ENCODE measurements at places on chromosomes 1 and 21. TPM values are rescaled to one million over a fixed set of nuclear protein-coding genes. Genes with fewer than 3 reads are reported as not detected.

- H3K27ac ChIP-seq, result no peak overlapping the region
- H3K4me3 ChIP-seq, result no peak overlapping the region
- no peak for DNase-seq
- H3K4me1 ChIP-seq, result no peaks in the 10 kb centered on the region
- peaks cover 19% of the 10 kb centered on the region for H3K27me3 ChIP-seq
- H3K36me3 ChIP-seq, result no peaks in the 10 kb centered on the region
These were observed 265.0 kb upstream of the USP24 start for GRCh38 chr1:55480029-55480795.

DNA sequence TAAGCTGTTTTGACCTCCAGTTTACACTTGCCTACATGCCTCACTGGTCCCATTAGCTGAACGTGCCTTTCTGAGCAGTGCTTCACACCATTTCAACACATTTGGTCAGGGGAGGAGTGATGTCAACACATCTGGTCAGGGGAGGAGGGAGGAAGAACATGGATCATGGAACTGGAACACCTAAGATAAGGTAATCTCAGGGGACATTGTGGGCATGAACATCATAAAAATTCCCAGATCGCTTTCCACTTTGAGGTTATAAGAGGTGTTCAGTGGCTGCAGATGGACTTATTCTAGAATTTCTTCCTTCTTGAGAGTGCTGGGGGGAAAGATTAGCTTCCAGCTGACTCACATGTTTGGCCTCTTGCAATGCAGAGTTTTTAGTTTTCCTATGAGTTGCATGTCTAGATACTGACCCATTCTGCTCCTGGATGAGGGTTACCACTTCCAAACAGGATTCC, 2.0 kb downstream of the QSOX1 start:
- no peak for DNase-seq
- H3K4me1 ChIP-seq, result peaks cover 23% of the 10 kb centered on the region
- no peaks in the 10 kb centered on the region for H3K27me3 ChIP-seq
- no peak overlapping the region for H3K4me3 ChIP-seq
- H3K27ac ChIP-seq, result no peak overlapping the region

DNA sequence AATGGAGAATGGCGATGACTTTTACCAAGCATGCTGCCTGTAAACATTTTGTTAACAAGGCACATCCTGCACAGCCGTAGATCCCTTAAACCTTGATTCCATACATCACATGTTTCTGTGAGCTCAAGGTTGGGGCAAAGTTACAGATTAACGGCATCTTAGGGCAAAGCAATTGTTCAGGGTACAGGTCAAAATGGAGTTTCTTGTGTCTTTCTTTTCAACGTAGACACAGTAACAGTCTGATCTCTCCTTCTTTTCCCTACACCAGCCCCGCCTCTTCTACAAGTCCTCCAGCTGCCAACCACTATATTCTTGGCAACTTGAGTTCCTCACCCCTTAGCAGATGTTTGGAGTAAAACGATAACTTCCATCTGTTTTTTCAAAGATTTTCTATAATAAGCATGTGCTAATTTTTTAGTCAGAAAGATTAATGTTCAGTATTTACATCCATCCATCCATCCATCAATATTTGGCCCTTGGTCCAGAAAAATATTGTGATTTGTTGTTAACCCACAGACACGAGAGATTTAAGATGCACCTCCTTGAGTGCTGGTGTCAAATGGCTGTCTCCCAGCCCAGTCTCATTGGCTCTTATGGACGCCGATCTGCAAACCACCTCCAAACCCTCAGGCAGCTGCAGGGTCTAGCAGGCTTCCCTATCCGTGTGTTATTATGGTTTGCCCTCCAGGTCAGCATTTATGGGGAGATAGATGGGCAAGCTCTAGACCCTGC, 3.8 kb downstream of the DNALI1 start:
- no peak for DNase-seq
- no peak overlapping the region for H3K4me3 ChIP-seq
- H3K27ac ChIP-seq, result no peak overlapping the region
- H3K36me3 ChIP-seq, result peaks cover 24% of the 10 kb centered on the region

- H3K4me1 ChIP-seq, result no peaks in the 10 kb centered on the region
- H3K36me3 ChIP-seq, result peaks cover 18% of the 10 kb centered on the region
- H3K27me3 ChIP-seq, result no peaks in the 10 kb centered on the region
- no peak for DNase-seq
- H3K4me3 ChIP-seq, result no peak overlapping the region
These were observed 103.3 kb downstream of the PEX14 start for GRCh38 chr1:10578070-10578469.

The BSND gene
- 0.05 TPM for total RNA-seq

The OR2T29 gene
- total RNA-seq, result 2.1 TPM

The UBQLN4 gene
- total RNA-seq, result 32.5 TPM

The CBS gene
- total RNA-seq, result 22.3 TPM

Measured in activated B cell treated with CpG ODN at 0.5 μM for 24 hours (primary cell).